ENCODE measurements at places on chromosomes 1 and 21.

- DNase-seq = no peak
Measured at GRCh38 chr1:84297546-84298244, 3.8 kb upstream of the SAMD13 start.

DNA sequence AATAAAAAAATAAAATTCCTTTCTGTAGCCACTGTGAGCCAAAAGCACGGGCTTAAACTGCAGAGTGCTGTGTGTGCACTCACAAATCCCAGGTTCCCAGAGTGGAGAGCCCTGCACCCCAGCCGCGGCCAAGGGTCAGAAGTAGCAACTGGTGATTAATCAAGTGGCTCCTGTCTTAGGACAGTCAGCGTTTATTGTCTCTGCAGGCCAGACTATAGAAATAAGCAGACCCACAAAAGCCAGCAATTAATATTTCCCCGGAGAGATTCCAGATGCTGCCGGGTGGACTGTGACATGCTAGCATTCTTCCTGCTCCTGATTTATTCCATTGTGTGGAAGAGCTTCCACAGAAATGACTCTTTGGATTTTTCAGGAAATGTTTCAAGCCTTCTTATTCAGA, 412.2 kb downstream of the KIF26B start:
- DNase-seq = no peak

DNA sequence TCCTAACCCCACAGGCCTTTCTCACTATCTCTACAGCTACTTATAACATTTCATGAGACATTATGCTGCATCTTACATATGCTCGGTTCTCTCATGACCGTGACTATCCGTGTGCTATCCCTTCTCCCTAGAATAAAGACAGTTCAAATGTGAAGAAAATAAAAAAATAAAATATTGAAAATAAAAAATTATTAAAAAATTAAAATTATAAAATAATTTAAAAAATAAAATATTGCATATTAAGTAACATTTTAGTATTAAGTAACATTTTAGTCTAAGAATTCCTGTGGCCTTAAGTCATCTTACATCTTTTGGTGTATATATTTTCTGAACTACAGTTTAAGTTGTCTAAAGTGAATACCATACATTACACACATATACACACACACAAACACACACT, 415.5 kb downstream of the DPYD start:
- DNase-seq = no peak

DNA sequence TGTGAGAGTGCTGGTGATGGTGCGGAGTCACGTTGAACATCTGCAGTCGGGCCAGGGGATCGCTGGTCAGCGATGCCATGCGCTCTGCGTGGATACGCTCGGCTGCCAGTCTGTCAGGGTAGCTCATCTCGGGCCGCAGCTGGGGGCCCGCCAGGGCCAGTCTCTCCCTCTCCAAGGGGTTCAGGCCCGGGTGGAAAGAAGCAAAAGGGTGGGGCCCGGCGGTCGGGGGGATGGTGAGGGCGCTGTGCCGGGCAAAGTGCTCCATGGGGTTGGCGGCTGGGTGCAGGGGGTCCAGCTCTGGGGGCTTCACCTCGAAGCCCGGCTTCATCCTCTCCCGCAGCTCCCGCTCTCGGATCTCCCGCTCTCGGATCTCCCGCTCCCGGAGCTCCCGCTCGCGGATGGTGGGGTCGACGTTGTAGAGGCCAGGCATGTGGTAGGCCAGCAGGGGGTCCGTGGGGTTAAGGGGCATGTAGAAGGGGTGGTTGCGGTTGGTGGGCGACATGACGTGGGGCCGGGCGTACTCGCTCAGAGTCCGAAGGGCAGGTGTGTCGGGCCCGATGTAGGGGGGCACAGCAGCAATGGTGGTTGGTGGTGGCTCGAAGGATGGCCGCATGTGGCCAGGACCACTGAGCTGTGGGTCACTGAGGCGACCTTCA, 40.5 kb downstream of the SLC45A1 start:
- no peak for DNase-seq

- DNase-seq = no peak
Measured at GRCh38 chr1:195663549-195664280, 944.5 kb downstream of the KCNT2 start.

DNA sequence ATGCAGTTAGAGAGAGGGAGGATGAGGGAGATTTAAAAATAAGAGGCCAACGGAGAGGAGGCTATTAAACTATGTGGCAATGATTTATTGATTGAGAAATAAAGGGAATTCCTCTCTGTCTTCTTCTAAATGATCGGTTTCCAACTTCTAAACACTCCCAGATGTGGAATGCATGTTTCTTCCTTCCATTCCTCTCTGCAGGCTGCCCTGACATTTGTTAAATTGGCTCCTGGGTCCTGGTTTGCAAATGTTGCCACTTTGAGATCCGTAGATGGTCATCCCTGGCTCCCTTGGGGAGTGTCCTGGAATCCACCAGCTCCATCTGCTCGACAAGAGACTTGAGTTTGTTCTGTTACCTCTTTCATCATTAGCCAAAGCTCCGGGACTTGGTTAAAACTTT, 10.3 kb upstream of the C1orf198 start:
- no peak for DNase-seq

DNA sequence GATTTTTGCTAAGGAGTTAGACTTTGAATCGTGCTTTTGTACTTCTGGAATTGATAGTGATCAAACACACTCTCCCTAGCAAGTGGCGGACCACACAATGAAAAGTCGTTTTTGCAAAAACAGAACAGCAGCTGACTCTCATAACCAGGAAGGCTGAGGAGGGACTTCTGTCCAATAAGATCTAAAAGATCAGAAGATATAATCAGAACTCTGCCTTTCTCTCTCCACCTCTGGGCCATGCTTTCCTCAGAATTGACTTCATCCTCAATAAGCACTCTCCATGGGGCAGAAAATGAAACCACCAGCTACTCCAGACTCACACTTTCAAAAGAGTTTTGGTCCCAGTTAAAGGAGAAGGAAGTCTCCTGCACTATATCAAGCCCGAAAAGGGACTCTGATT, 55.3 kb upstream of the SAMD13 start:
- no peak for DNase-seq

- no peak for DNase-seq
Measured at GRCh38 chr1:239676522-239677273, 290.3 kb downstream of the CHRM3 start.

DNA sequence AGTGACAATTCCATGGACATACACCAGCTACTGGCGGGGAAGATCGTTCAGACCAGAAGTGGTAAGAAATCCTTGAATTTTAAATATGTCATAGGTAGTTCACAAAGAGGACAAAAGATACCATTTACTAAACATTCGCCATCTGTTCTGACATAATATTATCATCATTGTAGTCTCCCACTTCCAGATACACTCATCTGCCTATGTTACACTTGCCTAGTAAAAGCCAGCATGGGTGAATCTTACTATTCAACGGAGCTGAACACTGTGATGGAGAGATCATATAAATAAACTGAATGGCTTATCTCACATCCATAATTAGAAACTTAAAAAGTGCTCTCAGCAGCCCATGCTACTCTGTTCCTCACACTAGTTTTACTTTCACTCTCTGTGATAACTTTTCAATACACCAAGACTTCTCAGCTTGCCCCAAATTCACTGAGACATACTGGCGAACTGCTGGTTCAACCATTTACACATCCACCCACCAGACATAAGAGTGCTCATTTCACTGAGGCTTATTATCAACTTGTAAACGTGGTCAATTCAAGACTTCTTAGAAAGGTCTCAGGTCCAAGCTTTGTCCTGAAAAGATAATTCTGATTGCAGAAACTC, 463 bp upstream of the PRRC2C start:
- DNase-seq = no peak

DNA sequence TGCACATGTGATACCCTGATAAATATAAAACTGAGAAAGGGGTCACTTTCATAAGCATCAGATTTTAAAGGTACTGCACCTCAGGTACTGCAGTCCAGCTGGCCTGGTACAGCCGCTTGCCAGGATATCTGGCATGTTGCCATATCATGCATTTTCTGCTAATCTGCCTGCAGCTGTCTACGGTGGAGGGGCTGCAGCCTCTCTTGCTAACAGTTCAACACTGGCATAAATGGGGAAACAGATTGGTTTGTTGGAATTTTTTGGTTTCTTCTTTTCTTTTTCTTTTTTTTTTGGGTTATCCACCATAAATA, 71.5 kb downstream of the MIS18A start:
- DNase-seq = no peak

DNA sequence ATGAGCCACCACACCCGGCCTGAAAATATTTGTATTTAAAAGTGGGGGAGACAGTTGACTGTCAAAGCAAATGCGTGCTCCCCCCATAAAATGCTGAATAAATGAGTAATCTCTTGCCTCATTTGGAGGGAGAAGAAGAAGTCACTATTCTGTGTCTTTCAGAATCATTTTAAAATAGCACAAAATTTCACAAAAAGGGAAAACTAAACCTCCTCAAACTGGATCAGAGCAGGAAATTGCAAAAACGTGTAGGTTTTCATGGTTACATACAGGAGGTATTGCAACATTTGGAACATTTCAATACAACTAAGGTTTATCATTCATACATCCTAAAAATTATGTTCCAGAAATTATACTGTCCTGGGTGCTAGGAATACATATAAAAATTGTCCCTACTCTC, 13.6 kb downstream of the MTF1 start:
- no peak for DNase-seq

GRCh38 chr1:210938416-210938925, 195.5 kb downstream of the KCNH1 start:
- no peak for DNase-seq

DNA sequence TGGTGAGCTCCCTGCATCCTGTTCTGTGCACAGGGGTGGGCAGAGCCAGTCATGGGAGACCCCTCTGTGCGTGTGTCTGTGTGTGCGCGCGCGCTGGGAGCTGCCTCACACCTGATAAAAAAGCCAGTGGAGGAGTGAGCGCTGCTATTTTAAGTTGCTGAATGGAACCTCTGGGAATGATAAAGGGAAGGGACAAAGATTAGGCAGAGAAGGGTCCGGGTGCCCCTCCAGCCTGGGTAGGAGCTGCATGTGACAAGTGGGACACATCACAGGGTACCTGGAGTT, 847 bp downstream of the ADORA1 start:
- no peak for DNase-seq

- no peak for DNase-seq
Measured at GRCh38 chr1:217188280-217189237, 442.3 kb downstream of the GPATCH2 start.

GRCh38 chr1:207398986-207399385, 55.1 kb upstream of the CR2 start:
- DNase-seq = no peak

Measured in activated T-helper 1 cell treated with Interleukin-2 at 50 U/mL for 16 hours (primary cell).